Activated naive CD4-positive, alpha-beta T cell (primary cell): ENCODE measurements at places on chromosomes 1 and 21.

DNA sequence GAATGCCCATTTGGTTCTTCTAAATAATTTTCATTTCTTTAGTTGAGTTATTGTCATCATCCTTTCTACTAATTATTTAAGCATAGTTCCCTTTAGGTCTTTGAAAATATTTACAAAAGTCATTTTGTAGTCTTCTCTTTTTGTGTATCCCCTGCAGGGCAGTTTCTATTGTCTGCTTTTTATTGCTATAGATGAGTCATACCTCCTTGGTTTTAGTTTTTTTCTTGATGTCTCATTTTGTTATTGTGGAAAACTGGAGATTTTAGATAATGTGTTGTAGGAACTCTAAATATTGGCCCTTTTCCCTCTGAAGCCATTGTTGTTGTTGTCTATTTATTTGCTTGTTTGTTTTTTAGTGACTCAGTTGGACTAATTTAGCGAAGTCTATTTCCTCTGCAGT, 387.9 kb downstream of the NUF2 start:
- no peak for DNase-seq

DNA sequence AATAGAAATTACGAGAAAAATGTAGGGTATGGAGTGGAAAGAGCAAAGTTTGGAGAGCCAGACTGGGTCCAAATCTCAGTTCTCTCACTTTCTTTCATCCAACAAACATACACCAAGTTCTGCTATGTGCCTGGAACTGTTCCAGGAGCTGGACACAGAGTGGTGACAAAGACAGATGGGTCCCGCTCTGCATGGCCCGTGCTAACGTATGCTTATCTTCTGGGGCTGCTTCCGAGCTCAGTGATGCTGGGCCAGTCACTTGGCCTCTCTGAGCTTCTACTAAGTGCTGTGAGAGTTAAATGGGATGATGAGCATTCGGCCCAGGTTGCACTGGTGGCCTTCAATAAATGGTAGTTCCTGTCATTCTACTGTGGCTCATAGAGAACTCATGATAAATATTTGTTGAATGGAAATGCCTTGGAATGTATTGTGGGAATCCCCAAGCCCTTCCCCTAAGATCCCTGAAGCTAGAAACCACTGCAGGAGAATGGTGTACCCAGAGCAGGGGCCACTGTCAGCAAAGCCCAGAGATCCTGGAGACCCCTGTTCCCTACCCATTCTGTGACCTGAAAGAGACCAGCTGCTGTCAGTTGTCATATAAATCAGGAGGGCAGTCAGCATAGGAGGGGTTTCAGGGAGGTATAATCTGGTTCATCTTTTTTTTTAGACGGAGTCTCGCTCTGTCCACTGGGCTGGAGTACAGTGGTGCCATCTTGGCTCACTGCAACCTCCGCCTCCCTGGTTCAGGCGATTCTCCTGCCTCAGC, 3.8 kb downstream of the LEMD1 start:
- DNase-seq = no peak

DNA sequence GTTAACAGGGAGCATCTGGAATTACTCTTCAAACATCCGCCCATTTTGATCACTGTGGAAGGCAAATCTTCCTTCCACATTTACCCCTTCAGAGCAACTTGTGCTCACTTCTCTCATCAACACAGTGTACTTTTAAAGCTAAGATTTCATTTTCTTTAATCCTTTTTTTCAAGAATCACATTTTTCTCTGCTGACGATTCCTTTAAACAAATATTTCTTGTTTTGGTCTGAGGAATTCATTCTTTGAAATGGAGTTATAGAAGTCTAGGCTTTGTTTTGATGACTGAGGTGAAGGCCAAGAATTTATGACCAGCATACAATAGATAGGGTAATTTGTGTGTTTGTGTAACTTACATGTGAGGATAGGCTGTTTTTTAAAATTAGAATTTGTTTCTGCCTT, 25.6 kb downstream of the LRRC42 start:
- DNase-seq = no peak

DNA sequence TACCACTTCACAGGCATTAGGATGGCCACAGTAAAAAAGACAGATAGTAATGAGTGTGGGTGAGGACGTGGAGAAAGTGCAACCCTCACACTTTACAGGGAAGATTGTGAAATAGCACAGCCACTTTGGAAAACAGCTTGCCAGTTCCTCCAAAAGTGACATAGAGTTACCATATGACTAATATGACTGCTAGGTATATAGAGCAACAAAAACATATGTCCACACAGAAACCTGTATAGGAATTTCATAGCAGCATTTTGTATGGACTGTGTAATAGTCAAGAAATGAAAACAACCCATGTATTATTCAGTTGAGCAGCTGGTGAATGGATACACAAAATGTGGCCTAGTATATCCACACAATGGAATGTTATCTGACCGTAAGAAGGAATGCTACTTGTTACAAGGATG, 30.4 kb upstream of the LBR start:
- no peak for DNase-seq

- no peak for DNase-seq
Observed at GRCh38 chr1:33176362-33176850, 5.4 kb downstream of the TRIM62 start.

- DNase-seq = no peak
Observed at GRCh38 chr21:17476006-17476405, 36.8 kb upstream of the CXADR start.

DNA sequence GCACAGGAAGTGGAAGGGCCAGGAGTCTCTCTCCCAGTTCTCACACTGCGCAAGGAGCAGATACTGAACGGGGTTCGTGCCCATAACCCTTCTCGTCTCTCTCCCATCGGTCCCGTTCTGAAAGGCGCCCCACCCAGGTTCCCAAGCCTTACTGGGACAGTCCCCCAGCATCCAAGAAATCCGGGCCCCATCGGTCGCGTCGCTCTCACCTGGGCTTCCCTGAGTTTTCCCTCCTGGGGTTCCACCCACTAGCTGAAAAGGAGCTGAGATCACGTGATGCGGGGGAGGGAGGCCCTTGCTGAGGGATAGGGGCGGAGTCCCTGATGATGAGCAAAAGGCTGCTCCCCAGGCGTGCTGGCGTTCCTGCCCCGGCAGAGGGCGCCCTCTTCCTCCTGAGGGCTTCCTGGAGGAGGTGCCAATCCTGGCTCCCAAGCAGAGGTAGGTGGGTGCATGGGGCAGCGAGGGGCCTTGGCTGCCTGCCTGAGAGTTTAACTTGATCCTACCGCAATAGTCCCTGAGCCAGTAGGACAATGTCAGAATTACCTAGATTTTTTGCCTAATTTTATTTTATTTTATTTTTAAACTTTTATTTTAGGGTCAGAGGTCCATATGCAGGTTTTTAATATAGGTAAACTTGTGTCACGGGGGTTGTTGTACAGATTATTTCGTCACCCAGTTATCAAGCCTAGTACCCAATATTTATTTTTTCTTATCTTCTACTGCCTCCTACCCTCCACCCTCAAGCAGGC, at the start of gene SPOCD1:
Gene SPOCD1 (minus strand): TSS at position 271 of the 749 bp plus-strand sequence. CDS start 689 bp downstream, outside the sequence.
- peak; percentile 54 for DNase-seq

GRCh38 chr1:9653491-9654050, 2.0 kb downstream of the PIK3CD start:
- no peak for DNase-seq
